ENCODE measurements at places on chromosomes 7 and 10.
A peak's percentile ranks its signal among the peaks of the same experiment; 100 is the strongest.

- H3K36me3 ChIP-seq = no peaks in the 10 kb centered on the region
- H3K27me3 ChIP-seq = no peaks in the 10 kb centered on the region
- H3K27ac ChIP-seq = no peak overlapping the region
- H3K4me1 ChIP-seq = no peaks in the 10 kb centered on the region
- H3K4me3 ChIP-seq = no peak overlapping the region
Observed at GRCh38 chr10:18737236-18737635, 78.0 kb downstream of the ARL5B start.

- no peak for DNase-seq
- no peak overlapping the region for H3K4me3 ChIP-seq
- no peaks in the 10 kb centered on the region for H3K27me3 ChIP-seq
- no peaks in the 10 kb centered on the region for H3K36me3 ChIP-seq
Observed at GRCh38 chr10:85648279-85648754, 718.3 kb downstream of the GRID1 start.

DNA sequence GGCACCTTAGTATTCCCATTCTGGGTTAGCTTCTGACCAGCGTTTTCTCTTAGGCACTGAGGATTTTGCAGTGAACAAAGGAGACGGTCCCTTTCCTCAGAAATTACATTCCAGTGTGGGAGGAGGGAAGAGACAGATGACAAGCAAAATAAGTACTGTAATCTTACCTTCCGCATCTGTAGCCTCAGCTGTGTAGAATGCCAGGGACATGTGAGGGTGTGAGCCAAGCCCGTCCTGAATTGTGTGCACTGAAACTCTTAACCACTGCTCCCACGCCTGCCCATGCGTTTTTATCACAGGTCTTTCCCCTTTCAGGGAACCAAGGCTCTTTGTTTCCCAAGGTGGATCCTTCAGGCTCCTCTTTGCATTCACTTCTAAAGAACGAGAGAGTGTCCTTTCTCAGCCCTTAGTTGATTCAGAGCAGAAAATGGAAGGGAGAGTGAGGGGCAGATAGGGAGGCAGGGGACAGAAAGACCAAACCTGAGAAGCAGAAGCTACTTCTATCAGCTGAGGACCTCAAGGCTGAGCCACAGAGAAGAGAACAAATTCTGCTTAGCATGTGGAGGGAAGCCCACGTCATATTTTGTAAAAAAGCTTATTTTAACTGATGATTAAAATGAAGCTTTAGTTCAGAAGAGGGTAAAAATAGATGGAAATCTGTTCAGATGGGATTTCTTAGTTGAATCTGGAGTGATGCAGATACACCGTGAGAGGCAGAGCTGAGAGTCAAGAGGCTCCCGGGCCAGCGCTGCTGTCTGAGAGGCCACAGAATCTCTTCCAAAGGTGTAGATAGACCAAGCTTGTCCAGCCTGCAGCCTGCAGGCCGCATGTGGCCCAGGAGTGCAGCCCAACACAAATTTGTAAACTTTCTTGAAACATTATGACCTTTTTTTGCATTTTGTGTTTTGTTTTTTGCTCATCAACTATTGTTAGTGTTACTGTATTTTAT is 122.5 kb downstream of the CCNY start:
- DNase-seq = no peak
- H3K4me3 ChIP-seq = no peak overlapping the region
- peaks cover 4% of the 10 kb centered on the region for H3K36me3 ChIP-seq
- no peak overlapping the region for H3K27ac ChIP-seq

DNA sequence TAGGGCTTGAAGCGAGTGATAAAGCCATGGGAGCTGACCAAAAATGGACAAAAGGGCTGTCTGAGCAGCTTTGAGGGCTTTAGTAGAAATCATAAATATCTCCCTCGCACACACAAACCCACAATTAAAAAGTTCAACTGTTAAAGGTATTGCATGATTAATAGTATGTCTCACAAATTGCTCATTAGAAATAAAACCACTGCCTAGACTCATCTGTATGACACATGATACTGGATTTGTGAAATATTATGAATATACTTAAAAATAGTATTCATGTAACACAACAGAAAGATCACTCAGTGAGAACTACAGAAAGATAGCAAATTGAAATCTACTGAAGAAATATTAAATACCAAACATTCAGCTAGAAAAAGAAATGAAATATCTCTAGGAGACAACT is 11.9 kb upstream of the PTPN12 start:
- H3K36me3 ChIP-seq = no peaks in the 10 kb centered on the region
- H3K27me3 ChIP-seq = no peaks in the 10 kb centered on the region
- H3K27ac ChIP-seq = no peak overlapping the region
- H3K4me3 ChIP-seq = no peak overlapping the region

- H3K4me1 ChIP-seq = peaks cover 4% of the 10 kb centered on the region
- peak; percentile 47 for DNase-seq
- peak overlapping the region; percentile 63 for H3K4me3 ChIP-seq
- H3K27me3 ChIP-seq = peaks cover 34% of the 10 kb centered on the region
Observed at GRCh38 chr10:128210215-128211063, 84.2 kb upstream of the MKI67 start.

- H3K4me3 ChIP-seq = no peak overlapping the region
- H3K4me1 ChIP-seq = peaks cover 16% of the 10 kb centered on the region
- no peaks in the 10 kb centered on the region for H3K36me3 ChIP-seq
Observed at GRCh38 chr7:1672851-1673486, 2.9 kb downstream of the ELFN1 start.

DNA sequence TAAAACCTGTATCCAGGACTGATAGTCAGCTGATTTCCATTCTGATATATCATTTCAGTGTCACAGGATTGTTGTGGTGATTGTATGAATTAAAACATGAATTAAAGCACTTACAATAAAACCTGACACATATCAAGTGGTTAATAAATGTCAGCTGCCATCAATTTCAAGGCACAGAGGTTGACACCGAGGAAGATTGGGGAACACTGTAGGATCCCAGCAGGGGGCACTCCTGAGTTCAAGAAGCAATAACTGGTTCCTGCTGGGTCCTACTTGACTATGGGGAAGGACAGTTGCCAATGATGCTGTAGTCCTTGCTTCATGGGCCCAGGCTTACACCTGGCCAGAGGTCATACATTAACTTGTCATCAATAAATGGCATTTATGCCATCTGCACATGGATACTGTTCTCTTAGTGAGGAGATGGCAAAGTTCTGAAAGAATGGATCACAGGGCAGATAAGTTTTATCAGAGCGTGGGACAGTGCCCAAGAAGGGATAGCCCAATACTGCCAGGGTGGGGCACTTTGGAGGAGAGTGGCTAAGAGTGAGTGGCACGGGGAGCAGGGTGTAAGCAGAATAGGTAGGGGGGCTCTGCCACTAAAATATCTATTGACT is 24.1 kb downstream of the FZD1 start:
- no peak overlapping the region for H3K27ac ChIP-seq
- no peak overlapping the region for H3K4me3 ChIP-seq
- H3K4me1 ChIP-seq = no peaks in the 10 kb centered on the region
- peaks cover 14% of the 10 kb centered on the region for H3K27me3 ChIP-seq
- no peak for DNase-seq

DNA sequence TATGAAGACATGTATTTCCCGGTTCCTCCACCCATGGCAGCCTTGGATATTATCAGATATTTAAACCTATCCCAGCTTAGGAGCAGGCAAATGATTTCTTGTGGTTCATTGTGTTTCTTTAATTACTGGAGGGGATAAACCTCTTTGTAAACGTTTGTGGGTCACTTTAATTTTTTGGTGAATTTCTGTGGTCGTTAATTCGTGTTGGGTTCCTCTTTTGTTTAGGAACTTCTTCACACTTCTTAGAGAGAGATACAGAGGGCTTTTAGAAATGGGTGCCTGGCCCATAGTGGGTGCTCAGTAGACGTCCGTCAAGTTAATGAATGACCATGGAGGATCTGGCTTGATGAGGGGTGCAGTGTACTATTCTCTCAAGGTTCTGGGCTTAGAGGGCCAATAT is 27.2 kb upstream of the NUB1 start:
- no peak overlapping the region for H3K27ac ChIP-seq
- H3K4me3 ChIP-seq = no peak overlapping the region
- no peak for DNase-seq
- peaks cover 9% of the 10 kb centered on the region for H3K36me3 ChIP-seq

DNA sequence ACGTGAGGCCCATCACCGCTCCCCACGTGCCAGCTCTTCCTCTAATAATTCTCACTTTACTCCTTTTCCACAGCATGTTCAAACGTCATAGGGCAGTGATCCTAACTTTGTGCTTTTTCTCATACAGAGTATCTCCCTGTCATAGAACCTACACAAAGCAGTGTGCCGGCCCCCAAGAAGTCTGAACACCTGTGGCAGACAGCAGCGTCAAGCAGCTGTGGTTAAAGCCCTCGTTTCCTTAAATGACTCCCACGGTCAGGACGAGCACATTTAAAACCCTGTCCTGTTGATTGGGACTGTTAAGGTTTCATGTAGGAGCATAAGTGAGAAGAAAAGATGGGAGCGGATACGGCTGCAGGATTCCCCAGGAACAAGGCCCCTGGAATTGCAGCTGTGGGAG is 267.2 kb downstream of the DIP2C start:
- H3K36me3 ChIP-seq = no peaks in the 10 kb centered on the region
- DNase-seq = no peak
- no peak overlapping the region for H3K27ac ChIP-seq
- no peaks in the 10 kb centered on the region for H3K4me1 ChIP-seq
- H3K4me3 ChIP-seq = no peak overlapping the region

DNA sequence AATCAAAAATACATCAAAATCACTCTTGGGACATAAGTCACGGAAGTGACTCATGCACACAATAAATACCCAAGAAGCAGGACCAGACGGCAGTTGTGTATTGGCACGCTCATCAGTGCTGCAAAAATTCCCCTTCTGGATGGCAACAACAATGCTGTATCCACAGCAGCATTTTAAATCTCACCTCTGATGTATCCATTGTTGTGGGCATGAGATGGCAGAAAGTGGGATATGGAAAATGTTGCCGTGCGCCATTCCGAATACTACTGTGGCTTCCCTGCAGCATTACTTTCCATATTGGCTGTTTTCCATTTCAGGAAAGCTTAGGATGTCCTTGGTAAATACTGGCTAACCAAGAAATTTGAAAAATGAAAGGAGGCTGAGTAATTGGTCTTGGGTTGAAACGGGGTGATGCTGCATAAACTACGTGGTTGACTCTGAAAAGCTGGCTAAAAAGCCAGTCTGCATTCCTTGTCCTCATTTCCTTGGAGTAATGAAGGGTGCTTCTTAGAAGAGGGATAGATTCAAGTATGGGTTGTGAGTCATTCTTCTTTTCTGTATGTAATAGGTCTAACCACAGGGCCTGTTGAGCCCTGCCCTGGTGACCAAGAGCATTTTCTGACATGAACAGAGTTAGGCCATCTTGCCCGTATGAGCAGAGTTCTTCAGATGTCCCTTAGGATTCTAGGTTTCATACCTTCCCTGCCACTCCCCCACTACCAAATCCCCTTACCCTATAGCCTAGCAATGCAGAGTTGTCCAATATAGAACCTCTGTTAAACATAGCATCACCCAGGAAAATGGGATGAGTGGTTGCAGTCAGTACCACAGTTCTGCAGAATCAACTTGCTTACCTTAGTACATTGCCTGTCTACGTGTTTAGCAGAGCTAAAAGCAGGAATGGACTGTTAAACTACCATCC is 36.3 kb upstream of the TOMM7 start:
- H3K27ac ChIP-seq = peak overlapping the region; percentile 88
- H3K4me3 ChIP-seq = no peak overlapping the region
- H3K36me3 ChIP-seq = peaks cover 50% of the 10 kb centered on the region
- no peak for DNase-seq

DNA sequence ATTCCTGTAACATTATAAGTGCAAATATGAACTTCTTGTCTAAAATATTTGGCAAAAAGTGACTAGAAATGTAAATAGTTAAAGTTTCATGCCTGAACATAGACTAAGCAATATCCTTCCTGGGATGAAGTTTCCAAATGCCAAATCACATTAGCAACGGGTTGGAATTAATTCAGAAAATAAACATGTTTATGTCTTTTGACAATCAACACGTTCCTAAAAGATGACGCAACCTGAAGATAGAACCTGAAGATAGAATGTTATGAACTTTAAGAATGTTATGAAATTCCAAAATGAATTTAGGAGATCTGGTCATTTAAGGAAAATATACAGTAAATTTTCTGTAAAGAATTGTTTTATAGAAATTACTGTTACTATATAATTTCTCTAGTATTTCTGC is 9.2 kb downstream of the LAMB4 start:
- no peak overlapping the region for H3K4me3 ChIP-seq
- no peaks in the 10 kb centered on the region for H3K27me3 ChIP-seq
- no peak overlapping the region for H3K27ac ChIP-seq
- peaks cover 14% of the 10 kb centered on the region for H3K4me1 ChIP-seq

DNA sequence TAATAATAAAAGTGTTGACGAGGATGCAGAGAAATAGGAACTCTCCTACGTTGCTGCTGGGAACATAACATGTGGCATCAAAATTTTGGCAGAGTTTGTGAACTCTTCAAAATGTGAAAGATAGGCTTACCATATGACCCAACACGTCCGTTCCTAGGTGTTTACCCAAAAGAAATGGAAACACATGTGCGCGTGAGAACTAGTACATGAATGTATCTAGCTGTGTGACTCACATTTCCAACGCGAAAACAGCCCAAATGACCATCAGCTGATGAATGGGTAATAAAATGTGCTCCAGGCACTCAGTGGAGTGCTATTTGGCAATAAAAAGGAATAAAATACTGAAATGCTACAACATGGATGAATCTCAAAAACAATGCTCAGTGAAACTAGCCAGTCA is 10.4 kb upstream of the ELFN1 start:
- no peak for DNase-seq
- H3K27me3 ChIP-seq = peaks cover 55% of the 10 kb centered on the region
- H3K36me3 ChIP-seq = peaks cover 5% of the 10 kb centered on the region
- no peak overlapping the region for H3K27ac ChIP-seq

DNA sequence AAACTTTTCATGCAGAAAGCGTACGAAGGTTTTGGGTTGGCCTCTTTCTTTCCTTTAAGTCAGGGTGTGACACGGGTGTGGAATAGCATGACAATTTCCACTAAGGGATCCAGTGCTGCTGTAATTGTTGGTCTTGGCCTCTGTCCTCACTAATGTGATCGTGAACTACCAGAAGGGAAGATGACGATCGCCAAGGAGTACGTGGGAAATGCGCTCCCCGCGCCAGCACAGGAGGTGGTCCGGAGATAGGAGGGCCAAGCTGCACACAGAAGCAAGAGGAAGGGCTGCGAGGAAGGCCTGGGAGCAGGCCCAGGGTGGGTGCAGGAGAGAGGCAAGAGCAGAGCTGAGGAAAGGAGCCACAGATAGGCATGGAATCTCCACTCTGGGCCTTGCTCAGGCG is 79.7 kb upstream of the PODXL start:
- H3K4me1 ChIP-seq = no peaks in the 10 kb centered on the region
- H3K27me3 ChIP-seq = peaks cover 20% of the 10 kb centered on the region
- no peak for DNase-seq
- no peak overlapping the region for H3K4me3 ChIP-seq
- H3K27ac ChIP-seq = no peak overlapping the region

GRCh38 chr7:45069444-45070253 is 19.1 kb downstream of the NACAD start:
- DNase-seq = no peak
- peak overlapping the region; percentile 81 for H3K27ac ChIP-seq
- no peaks in the 10 kb centered on the region for H3K27me3 ChIP-seq
- peaks cover 79% of the 10 kb centered on the region for H3K36me3 ChIP-seq
- H3K4me1 ChIP-seq = peaks cover 22% of the 10 kb centered on the region
- no peak overlapping the region for H3K4me3 ChIP-seq

GRCh38 chr7:7104971-7105370 is 77.4 kb upstream of the C1GALT1 start:
- H3K27ac ChIP-seq = no peak overlapping the region
- no peak for DNase-seq
